K562 (cell line): ENCODE measurements at places on chromosomes 7 and 10.

DNA sequence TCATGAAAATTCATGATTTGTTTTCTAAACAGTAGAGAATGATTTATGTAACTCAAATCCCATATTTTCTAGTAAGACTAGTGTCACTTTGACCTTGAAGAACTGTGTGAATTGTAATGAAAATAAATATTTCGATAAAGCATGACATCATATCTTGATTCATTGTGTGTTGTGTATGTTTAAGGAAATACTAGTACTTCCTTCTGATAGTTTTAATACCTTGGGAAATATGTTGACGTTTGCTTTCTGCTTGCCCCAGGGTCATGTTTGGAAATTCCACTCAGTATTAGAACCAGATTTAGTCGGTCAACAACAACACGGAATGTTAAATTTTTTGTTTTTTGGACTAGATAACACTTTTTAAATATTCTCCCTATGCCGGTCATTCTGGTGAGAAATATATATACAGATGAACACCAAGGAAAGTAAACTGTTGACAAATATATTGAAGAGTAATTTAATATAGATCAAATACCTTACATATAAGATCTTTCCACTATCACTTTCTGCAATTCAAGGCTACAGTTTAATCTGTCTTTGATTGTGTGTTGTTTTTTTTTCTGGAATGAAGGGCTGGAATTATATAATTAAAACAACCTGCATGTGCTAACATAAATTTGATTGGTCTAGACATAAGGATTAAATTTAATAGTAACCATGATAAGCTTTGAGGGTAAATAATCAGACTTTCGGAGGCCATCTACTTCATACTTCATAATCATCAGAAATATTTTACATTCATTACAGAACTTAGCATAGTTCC, 126.2 kb downstream of the MDFIC start:
- no peaks in the 10 kb centered on the region for H3K27me3 ChIP-seq
- H3K27ac ChIP-seq, result no peak overlapping the region
- H3K4me1 ChIP-seq, result no peaks in the 10 kb centered on the region
- no peaks in the 10 kb centered on the region for H3K36me3 ChIP-seq
- no peak overlapping the region for H3K4me3 ChIP-seq

DNA sequence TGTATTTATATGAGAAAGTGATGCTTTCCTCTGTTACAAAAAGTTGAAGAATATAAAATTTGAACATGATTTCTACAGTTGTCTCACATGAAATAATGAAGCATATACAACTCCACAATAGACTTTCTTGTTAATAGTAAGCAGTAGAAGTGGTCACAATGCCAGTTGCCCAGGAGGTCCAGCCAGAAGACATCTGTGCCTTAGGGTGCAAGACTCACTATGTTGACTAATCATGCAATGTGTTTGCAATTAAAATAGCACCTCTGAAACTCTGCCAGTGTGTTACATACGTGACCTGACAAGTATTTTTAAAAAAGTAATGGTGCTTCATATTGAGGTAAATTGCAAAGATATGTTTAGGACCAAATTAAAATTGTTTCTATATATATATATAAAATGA, 547.2 kb downstream of the ETV1 start:
- H3K36me3 ChIP-seq, result no peaks in the 10 kb centered on the region
- H3K27me3 ChIP-seq, result no peaks in the 10 kb centered on the region
- H3K27ac ChIP-seq, result no peak overlapping the region

GRCh38 chr7:34087892-34088891, 182.9 kb downstream of the BMPER start:
- DNase-seq, result no peak
- no peaks in the 10 kb centered on the region for H3K27me3 ChIP-seq
- H3K4me3 ChIP-seq, result no peak overlapping the region
- H3K36me3 ChIP-seq, result no peaks in the 10 kb centered on the region

DNA sequence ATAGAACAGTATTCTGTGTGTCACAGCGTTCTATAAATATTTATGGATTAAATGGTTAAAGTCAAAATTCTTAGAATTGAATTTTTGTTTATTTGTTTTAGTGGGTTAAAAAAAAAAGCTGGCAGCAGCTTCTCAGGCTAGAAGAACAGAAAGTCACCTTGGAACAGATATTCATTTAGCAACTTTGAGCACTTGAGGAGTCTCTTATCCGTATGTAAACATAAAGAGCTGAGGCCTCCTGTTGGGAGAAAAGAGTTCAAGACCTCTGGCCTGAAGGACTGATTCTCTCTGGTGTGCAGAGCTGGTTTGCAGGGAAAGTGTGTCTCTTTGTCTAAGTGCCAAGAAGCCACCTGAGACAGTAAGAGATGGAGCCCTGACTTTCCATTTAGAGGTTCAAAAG, 109.9 kb downstream of the HERPUD2 start:
- no peaks in the 10 kb centered on the region; the same call in 2 of the 3 replicates for H3K27me3 ChIP-seq
- no peak overlapping the region for H3K27ac ChIP-seq
- no peaks in the 10 kb centered on the region for H3K36me3 ChIP-seq
- H3K4me3 ChIP-seq, result no peak overlapping the region

GRCh38 chr7:141700848-141701371, 1.1 kb downstream of the DENND11 start:
- DNase-seq, result no peak
- H3K4me3 ChIP-seq, result no peak overlapping the region
- H3K27ac ChIP-seq, result no peak overlapping the region

- H3K27ac ChIP-seq, result no peak overlapping the region
- DNase-seq, result no peak
- H3K27me3 ChIP-seq, result peaks cover 12% of the 10 kb centered on the region
- no peaks in the 10 kb centered on the region for H3K36me3 ChIP-seq
These were observed 25.7 kb downstream of the CAMK1D start for GRCh38 chr10:12375076-12375504.

- H3K4me3 ChIP-seq, result no peak overlapping the region
- H3K27me3 ChIP-seq, result peaks cover 28% of the 10 kb centered on the region
- H3K36me3 ChIP-seq, result no peaks in the 10 kb centered on the region
- peaks cover 7% of the 10 kb centered on the region for H3K4me1 ChIP-seq
These were observed 15.5 kb upstream of the LARP4B start for GRCh38 chr10:947051-947450.

- no peak overlapping the region for H3K4me3 ChIP-seq
- no peaks in the 10 kb centered on the region for H3K27me3 ChIP-seq
- H3K36me3 ChIP-seq, result no peaks in the 10 kb centered on the region
- DNase-seq, result no peak
- no peak overlapping the region for H3K27ac ChIP-seq
These were observed 68.2 kb downstream of the CUBN start for GRCh38 chr10:17061418-17061817.
